Stimulated activated CD4-positive, alpha-beta T cell treated with anti-CD3 and anti-CD28 coated beads, Interleukin-15, amount 100 ng/mL, for 1 hour (primary cell): ENCODE measurements at places on chromosomes 2 and 18.

- no peak for DNase-seq
These were observed 11.0 kb downstream of the SLC4A3 start for GRCh38 chr2:219638217-219638947.

DNA sequence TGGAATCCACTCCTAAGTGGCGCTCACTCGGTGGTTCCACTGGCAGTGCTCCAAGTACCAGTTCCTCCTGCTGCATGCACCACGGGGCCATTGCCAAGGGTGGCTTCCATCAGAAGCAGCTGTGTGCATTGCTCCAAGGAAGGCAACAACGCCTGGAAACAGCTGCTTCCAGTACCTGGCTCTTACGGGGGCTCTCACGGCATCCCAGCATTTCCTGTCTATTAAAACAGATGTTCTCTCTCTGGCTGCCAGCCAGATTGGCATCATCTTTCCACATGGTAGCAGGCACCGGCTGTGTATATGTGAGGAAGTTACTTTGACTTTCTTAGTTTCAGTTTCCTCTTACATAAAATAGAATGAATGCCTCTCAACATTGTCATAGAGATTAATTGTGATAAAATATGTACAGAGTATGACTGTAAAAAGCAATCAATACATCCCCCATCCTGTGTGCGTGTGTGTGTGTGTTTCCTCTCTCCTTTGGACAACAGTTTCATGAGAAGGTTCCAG, 84.9 kb downstream of the CMPK2 start:
- DNase-seq = no peak

DNA sequence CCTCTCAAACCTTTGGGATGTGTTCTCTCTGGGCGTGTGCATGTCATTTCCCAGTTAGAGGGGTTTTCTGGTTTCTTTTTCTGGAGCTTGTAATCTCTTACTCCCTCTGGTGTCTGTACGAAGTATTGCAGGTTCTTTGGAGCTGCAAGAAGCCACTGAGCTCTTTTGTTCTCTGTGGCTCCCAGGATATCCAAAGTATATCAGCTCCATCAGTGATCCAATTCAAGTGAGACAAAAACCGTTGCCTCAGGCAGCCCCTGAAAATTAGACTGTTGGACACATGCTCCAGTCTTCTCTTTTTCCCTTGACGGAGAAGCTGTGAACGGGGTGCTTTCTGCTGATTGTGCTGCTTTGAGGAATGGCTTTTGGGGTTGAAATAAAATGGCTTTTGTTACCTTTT, 59.0 kb upstream of the LDLRAD4 start:
- DNase-seq = no peak

- no peak for DNase-seq
These were observed 31.7 kb upstream of the KCTD1 start for GRCh38 chr18:26579941-26580618.

DNA sequence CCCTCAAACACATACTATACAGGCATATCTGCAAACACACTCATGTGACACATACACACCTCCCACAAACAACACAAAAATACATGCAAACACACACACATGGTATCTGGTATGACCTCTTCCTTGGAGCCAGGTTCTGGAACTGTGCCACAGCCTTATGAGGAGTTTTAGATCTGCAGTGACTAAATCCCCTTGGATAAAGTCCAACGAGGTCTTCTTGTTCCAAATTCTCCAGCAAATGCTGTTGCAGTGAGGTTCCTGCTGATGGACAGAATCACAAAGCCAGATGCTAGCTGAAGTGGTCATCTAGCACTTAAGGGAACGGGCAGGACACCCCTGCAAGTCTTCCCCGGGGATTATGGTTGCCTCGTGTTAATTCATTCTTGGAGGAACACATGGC, 54.5 kb upstream of the DAPL1 start:
- no peak for DNase-seq

GRCh38 chr2:226118471-226119429, 680.9 kb downstream of the IRS1 start:
- no peak for DNase-seq

GRCh38 chr18:62928326-62928725, 213.0 kb downstream of the PHLPP1 start:
- DNase-seq = no peak

DNA sequence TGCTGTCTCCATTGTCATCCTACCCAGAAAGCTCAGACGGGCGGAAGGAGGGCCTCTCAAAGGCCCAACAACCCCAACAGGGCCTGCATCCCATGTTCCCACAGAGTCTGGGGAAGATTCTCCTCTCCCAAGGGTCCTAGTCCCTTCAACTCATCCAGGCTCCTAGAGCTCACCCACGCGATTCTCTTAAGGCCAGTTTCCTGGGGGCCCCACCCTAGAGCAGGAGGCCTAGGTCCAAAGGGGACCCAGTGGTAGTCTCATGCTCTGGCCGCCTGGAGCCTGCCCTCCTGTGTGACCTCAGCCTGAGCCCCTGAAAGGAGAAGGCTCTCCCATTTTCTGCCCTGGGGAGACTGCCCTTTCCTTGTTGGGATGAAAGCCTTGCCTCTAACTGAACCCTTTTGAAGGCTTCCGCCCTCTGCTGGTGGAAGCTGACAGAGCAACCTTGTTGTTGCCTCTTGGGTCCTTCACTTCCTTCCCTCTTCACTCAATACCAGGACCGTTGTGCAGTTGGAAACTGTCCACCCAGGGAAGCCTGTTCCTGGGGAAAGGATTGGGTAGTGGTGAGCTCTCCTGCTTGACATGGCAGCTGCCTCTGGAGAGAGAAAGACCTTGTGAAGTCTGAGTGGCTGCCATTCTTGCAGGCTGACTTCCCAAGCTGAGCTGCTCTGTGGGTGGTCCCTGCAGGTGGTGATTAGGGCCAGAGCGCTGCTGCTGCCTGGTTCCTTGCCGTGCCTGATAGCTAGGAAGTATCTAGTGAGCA, 86.0 kb upstream of the ALPP start:
- DNase-seq = peak; percentile 19

DNA sequence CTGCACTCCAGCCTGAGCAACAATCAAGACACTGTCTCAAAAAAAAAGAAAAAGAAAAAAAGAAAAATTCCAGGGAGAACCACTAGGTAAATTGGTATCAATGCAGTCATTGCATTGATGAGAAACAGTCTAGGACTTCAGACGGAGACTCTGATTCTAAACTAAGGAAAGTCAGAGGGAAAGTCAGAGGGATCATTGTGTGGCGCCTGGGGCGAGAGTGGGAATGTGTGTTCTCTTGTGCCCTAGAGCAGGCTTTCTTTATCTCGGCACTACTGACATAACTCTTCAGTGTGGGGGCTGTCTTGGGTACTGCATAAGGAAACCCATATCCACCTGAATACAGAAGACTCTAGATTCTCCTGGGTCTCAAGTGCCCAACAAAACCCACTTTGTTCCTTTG, 24.8 kb downstream of the SERPINE2 start:
- no peak for DNase-seq

DNA sequence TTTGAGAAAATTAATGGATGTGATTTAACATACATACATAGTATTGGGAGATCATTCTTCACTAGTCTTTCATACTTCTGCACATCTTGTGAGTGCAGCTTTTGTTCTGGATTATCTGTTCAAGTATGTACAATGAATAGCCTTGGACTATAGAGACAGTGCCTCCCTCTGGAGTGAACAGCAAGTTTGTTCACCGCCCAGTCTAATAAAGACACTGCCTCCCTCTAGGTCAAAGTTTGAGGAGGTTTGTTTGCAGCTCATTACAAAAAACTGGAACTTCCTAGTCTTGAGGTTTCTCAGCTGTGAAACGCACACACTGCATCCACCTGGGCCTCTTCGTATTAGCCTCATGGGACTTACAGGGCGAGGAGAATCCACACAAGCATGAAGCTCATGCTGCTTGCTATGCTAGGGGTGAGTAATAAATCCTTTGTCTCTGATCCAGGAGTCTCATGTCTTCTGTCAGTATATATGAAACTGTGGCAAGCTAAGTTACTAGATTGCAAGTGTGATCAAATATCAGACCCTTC, 26.0 kb upstream of the LAPTM4A start:
- no peak for DNase-seq

DNA sequence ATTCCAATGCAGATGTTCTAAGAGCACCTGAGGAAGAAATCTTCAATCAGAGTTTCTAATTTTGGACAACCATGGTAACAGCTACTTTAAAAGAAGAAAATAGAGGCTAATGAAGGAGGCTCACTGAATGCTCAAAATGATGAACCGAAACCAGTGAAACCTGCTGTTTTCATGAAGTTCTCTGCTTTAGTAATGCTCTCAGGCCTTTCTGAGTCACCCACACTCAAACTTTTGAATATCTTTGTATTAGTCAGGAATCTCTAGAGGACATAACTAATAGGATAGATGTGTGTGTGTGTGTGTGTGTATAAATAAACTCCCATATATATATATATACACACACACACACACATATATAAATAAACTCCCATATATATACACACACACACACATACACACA, 76.9 kb upstream of the RIT2 start:
- no peak for DNase-seq

GRCh38 chr2:198322275-198322674, 517.9 kb downstream of the PLCL1 start:
- DNase-seq = no peak

DNA sequence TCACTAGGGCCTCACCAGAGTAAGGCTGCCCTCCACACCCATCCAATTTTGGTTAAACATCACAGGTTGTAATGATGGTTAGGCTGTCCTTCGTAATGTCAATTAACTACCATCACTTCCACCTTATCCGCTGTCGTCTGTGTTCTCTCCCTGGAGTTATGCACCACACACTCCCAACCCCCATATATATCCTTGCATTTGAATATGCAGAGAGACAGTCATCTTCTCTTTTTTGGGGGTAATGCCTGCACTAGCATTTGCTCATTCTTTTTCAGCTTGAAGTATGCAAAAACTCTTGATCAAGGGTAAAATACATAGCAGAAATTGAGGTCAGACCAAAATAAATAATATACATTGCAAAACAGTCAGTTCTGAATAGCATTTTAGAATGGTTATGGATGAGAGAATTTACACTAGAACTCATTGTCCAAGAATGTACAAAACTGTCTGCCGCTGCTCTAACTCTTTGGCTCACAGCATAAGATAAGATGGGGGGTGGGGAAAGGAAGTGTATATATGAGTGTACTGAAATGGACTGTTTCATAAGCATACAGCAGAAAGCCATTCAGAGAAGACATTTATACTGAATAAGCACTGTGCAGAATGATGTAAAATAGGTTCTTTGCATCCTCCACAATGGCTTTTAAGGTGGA, 397.8 kb upstream of the CHST9 start:
- DNase-seq = no peak

DNA sequence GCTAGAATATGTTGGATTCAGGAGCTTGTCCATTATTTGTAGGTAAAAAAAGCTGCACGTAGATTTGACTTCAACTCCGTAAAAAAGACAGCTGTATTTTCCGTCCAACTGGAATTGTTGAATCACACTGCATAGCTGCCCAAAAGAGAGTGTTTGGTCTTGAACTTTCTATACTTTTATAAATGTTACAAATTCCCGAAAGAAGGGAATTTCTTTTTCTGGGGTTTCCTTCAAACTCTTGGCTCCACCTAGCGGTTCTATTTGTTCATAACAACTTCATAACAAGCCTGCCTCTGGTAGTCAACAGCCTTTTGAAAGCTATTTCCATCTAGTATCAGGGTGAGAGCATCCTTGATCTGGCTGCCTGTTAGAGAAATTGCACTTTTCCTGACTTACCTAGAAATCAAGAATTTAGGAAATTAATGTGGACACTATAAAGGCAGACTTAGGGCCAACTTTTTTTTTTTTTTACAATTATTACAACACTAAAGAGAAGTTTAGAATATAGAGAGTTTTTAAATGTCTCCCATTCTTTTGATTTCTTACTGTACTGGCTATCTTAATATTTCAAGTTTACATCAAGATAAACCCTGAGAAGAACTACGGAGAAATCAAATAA, 48.1 kb downstream of the TMEM185B start:
- DNase-seq = no peak

- DNase-seq = no peak
These were observed 194.1 kb downstream of the SMAD7 start for GRCh38 chr18:48756511-48757226.

DNA sequence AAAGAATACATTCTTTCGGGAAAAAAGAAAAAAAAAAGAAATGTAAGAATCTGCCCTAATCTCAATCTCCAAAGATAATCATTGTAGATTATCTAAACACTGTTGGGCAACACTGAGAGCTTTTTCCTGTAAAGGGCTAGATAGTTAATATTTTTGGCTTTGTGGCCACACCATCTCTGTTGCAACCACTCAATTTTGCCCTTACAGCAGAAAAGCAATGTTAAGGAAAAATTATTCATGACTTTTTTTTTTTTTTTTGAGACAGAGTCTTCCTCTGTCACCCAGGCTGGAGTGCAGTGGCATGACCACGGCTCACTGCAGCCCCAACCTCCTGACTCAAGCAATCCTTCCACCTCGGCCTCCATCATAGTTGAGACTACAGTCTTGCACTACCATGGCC, 17.3 kb upstream of the FZD5 start:
- no peak for DNase-seq

DNA sequence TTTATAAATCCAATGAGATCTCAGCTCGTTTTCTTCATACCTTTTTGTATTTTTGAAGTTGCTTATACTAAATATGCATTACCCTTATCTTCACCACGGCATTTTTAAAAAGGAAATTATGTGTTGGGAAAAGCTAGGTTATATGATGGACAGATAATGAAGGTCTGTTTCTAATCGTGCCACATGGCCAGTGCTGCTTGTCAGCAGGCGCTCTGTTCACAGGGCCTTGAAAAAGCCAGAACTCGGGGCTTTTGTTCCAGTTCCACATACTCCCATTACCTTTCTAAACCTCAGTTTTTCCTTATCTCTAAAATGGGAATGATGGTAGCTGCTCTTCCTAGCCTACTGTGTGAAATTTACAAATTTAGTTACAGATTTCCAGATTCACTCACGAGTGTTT, 42.0 kb downstream of the EPAS1 start:
- no peak for DNase-seq

DNA sequence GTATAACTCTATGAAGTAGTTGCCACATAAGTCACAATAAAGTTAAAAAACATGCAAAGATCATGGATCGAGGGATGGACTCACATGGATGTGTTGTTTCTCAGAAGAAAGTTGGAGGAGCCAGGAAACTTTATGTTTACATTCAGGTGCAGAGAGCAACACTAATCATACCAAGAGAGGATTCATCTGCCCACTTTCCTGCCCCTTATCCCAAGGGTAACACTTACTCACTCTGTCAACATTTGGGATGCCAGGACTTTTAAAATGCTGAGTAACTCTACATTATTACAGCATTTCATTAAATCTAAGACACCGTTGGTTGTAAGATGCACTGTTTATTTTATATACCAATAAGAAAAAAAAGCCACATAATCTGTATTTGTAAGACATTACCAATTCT, 170.4 kb downstream of the KCNE4 start:
- DNase-seq = no peak

GRCh38 chr2:1226766-1227165, 186.5 kb upstream of the TPO start:
- DNase-seq = no peak
